ENCODE measurements at places on chromosomes 3 and 15.
A peak's percentile ranks its signal among the peaks of the same experiment; 100 is the strongest.

DNA sequence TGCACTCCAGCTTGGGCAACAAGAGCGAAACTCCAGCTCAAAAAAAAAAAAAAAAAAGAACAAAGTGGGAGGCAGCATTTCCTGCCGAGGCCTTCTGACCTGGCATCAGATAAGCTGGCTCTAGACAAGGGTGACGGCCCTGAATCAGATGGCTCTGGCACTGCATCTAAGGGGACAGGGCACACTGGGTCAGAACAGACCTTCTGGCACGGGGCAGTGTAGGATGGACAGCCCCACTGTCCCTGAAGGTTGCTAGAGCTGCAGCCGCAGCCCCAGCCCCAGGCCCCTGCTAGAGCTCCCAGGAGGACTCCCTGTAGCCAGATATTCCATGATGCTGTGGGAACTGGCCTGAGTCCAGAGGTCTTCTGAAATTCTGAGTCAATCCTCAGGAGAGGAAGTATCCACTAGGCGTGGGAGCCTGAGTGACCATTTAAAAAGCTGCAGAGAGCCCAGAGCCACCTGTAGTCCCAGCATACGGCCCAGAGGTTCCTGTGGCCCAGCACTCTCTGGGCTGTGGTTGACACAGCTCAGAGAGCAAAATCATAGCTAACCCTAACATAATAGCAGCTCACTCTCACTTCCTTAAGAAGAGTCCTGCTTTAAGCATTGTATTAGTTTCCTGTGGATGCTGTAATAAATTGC is 69.2 kb upstream of the MFGE8 start:
- DNase-seq, result no peak

DNA sequence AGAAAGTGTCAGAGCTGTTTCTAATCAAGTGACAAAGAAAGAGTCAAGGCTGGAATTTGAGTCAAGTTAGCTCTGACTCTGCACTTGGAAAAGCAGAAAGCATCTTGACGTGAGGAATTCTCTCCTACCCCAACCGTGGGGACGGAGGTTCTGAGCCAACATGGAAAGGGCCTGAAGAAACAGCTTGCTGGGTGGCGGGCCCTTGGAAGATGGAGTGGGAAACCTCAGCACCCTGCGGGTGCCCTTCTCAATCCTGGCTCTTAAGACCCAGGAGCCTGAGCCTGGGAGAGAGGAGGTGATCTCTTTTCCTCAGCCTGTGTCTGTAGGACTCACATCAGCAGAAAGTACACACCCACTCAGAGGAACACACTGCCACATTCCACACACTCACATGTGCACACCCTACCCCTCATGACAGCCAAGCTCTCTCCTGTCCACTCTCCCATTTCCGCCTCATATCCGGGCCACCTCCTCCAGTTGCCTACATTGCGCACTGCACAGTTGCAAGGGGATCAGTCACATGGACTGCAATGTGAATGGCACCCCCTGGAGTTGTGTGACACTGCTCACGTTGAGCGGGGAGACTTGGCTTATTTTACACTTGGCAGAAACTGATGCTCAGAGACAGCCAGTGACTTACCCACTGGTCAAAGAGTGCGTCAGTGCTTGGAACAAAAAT is 101.5 kb upstream of the SLC6A6 start:
- no peak for DNase-seq

DNA sequence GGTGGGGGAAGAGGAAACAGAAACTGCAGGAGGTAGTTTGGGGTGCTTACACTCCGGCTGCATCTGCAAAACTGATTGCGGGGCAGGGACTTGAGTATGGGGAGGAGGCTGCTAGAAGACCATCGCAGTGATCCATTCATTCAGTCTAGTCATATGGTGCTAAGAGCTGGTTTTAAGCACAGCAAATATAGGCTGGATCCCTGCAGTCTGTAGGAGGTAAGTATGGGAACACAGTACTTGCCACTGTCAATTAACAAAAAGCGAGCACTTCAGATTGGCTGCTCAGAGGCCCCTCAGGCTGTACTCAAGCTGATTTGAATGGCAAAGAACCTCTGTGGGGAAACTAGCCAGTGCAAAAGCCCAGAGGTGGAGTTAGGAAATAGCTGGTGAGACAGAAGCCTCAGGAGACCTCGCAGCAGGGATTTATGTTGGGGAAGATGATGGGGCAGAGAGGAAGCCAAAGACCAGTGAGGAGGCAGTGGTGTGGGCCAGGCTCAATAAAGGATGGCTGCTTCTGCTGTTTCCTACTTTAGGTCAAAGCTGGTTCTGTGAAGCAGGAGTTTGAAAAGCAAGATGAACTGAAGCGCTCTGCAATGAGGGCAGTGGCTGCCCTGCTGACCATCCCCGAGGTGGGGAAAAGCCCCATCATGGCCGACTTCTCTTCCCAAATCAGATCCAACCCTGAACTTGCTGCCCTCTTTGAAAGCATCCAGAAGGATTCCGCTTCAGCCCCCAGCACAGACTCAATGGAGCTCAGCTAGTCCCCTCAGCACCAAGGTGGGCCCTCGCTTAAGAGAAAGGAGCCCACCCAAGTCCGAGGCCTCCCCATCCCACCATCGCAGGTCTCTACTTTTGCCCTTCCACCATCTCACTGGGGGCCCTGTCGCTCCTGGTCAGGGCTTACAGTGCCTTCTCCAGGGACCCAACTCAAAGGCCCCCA is 7.9 kb downstream of the RPL32 start:
- no peak for DNase-seq

- peak; percentile 60 for DNase-seq
Measured at GRCh38 chr15:77024273-77025082, 29.6 kb downstream of the PSTPIP1 start.

GRCh38 chr15:91894606-91895005 is 41.1 kb downstream of the SLCO3A1 start:
- no peak for DNase-seq

DNA sequence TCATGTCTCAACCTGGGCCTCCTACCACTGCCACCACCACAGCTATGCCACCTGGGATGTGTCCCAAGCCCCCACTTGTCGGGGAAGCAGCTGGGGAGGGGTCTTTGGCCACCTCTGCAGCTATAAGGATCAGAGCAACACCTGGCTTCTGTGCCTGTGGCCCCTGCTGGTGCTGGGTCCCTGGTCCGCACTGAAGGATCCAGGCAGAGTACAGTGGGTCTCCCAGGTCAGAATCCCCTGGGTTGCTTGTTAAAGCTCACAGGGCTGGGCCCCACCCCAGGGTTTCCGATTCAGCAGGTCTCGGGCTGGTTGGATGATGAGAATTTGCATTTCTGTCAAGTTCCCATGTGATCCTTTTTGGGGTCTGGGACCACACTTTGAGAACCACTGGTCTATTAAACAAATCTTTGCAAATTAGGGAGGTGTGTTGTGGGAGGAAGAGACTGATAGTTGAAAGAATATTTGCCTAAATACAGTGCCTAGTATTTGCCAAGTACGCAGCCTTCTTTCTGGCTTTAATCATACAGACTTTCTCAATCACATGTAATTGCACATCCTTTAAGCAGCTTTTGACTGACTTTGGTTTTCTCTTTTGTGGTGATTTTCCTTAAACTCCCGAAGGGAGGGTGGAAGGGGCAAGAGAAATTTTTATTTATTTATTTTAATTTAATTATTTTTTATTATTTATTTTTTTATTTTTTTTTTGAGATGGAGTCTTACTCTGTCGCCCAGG is 127.3 kb downstream of the IGF1R start:
- no peak for DNase-seq

DNA sequence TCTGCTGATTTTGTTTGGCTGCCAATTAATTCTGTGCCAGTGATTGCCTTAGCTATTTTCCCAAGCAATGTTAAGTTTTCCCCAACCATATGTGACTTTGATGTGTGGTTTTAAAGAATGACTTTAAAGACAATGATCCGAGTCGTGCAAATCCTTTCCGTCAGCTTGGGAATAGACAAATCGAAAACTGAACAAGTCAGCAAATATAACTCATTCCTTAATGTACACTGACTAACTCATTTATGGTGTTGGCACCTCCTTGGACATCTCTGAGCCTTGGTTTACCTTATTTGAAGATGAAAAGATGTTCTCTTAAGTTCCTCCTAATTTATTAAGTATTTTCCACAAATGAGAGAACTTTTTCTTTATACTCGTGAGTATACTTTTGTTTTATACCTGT is 249.4 kb upstream of the SLCO3A1 start:
- no peak for DNase-seq

All from stimulated activated CD4-positive, alpha-beta T cell treated with anti-CD3 and anti-CD28 coated beads, Interleukin-15, amount 100 ng/mL, for 1 hour (primary cell).